Heart left ventricle (tissue), 16 donors: ENCODE measurements at places on chromosomes 1 and 21.
A peak's percentile ranks its signal among the peaks of the same experiment; 100 is the strongest.

DNA sequence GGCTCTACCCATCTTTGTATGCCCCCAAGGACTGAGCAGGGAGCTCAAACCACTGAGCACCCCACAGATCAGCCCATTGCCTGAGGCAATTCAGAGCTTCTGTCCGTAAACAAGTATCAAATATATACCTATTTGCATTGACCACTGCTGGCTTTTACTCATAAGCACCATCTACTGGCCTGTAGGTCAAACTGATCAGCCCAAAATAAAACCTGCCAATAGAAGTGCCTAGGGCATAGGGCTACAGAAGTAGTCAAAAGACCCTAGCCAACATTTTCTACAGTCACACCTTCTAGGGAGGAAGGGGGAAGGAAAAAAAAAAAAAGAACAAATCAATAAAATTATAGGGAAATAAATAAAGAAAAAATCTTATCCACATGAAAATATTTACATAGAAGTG is 5.3 kb upstream of the LCE3D start:
- H3K27ac ChIP-seq = no peak overlapping the region
- no peak for DNase-seq
- H3K4me3 ChIP-seq = no peak overlapping the region
- no peaks in the 10 kb centered on the region for H3K4me1 ChIP-seq

- no peaks in the 10 kb centered on the region for H3K4me1 ChIP-seq
- DNase-seq = no peak
- no peak overlapping the region for H3K4me3 ChIP-seq
- no peaks in the 10 kb centered on the region for H3K27me3 ChIP-seq
Observed at GRCh38 chr1:33119532-33120217, 38.7 kb downstream of the AZIN2 start.

- no peaks in the 10 kb centered on the region for H3K36me3 ChIP-seq
- H3K27ac ChIP-seq = no peak overlapping the region
- H3K4me3 ChIP-seq = no peak overlapping the region
- H3K4me1 ChIP-seq = no peaks in the 10 kb centered on the region
- no peak for DNase-seq
Observed at GRCh38 chr1:187408212-187409004, 579.7 kb downstream of the PLA2G4A start.

GRCh38 chr21:35352066-35352770 is 303.1 kb upstream of the RUNX1 start:
- no peak for DNase-seq
- H3K27me3 ChIP-seq = no peaks in the 10 kb centered on the region
- no peaks in the 10 kb centered on the region for H3K4me1 ChIP-seq

GRCh38 chr1:225813214-225813964 is 3.5 kb downstream of the EPHX1 start:
- no peaks in the 10 kb centered on the region for H3K27me3 ChIP-seq
- H3K4me1 ChIP-seq = peaks cover 79% of the 10 kb centered on the region
- H3K36me3 ChIP-seq = no peaks in the 10 kb centered on the region
- peak overlapping the region; percentile 92 for H3K27ac ChIP-seq
- peak; percentile 74 for DNase-seq

DNA sequence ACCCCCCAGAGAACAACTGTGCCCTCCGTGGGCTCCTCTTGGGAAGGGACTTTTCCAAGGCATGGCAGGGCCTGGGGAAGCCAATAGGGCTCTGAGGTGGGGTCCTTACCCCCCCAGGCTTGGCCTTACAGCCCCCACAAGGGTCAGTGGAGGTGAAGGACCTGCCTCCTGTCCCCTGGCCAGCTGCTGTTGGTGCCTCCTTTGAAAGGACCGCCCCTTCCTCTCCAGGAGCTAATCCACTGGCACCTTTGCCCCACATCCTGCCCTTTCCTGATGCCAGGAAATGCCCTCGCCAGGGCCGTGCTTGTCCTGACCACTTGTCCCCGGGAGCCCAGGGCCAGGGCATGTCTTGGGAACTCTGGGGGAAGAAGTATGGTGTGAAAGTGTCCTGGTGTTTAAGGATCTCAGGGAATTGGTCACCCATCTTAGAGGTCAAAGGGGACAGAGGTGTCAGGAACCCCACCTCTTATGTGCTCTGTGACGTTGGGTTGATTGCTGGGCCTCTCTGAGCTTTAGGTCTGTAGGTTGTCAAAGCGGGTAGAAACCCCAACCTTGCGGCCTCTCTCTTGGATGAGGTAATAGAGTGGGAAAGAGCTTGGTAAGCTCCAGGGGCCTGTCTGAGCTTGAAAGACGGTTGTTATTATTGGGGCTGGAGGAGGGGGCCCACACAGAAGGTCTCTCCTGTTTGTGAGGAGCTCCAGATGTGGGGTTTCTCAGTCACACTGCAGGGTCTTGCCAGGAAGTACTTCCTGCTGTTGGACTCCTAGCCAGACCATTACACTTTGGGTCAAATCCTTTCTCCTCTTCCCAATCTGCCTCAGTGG is 2.8 kb downstream of the KCNQ4 start:
- no peaks in the 10 kb centered on the region for H3K27me3 ChIP-seq
- H3K4me1 ChIP-seq = peaks cover 25% of the 10 kb centered on the region
- no peak overlapping the region for H3K4me3 ChIP-seq
- H3K36me3 ChIP-seq = no peaks in the 10 kb centered on the region

- no peak for DNase-seq
- no peaks in the 10 kb centered on the region for H3K27me3 ChIP-seq
- H3K4me1 ChIP-seq = peaks cover 5% of the 10 kb centered on the region
- H3K36me3 ChIP-seq = no peaks in the 10 kb centered on the region
- H3K27ac ChIP-seq = no peak overlapping the region
- no peak overlapping the region for H3K4me3 ChIP-seq
Observed at GRCh38 chr1:98766255-98766654, 104.7 kb downstream of the SNX7 start.
